Stimulated activated effector memory CD8-positive, alpha-beta T cell treated with anti-CD3 and anti-CD28 coated beads, Interleukin-12 subunit alpha, Interleukin-12 subunit beta, amount 100 ng/mL, for 72 hours (primary cell): ENCODE measurements at places on chromosomes 11 and 22.

DNA sequence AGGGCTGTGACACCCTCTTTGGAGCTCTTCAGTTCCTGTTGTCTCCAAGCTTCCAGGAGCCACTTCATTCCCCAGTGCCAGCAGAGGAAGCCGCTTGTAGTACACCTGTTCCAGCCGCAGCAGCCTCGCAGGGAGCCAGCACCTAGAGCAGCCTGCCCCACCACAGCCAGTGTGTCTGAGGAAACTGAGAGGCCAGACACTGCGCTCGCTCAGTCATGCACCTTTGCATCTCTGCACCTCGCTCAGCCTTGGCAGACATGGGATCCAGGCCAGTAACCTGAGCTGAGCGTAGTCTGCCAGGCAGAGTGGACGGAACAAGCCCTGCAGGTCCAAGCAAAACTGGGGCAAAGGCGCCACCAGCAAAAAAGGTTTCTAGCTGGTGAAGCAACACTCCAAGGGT lies 1072.1 kb downstream of the JRKL start:
- DNase-seq, result no peak

DNA sequence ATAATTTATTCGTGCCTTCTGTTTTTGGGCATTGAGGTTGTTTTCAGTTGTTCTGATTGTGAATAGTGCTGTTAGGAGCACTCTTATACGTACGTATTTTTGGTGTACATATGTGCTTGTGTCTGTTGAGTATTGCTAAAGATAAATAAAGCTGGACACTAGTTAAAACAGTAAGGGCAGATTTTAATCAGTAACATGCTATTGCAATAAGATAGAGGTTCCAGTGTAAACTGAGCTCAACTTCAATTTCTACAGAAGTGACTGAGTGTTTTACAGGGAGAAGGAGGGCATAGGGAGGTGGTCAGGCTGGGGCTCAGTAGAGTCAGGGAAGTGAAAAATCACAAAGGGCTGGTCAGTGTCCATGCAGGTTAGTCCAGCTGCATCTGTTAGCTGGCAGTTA lies 76.0 kb upstream of the PARVA start:
- no peak for DNase-seq

GRCh38 chr11:32229576-32230240 lies 138.8 kb downstream of the RCN1 start:
- no peak for DNase-seq

GRCh38 chr11:10247011-10247410 lies 47.0 kb downstream of the SBF2 start:
- DNase-seq, result no peak

DNA sequence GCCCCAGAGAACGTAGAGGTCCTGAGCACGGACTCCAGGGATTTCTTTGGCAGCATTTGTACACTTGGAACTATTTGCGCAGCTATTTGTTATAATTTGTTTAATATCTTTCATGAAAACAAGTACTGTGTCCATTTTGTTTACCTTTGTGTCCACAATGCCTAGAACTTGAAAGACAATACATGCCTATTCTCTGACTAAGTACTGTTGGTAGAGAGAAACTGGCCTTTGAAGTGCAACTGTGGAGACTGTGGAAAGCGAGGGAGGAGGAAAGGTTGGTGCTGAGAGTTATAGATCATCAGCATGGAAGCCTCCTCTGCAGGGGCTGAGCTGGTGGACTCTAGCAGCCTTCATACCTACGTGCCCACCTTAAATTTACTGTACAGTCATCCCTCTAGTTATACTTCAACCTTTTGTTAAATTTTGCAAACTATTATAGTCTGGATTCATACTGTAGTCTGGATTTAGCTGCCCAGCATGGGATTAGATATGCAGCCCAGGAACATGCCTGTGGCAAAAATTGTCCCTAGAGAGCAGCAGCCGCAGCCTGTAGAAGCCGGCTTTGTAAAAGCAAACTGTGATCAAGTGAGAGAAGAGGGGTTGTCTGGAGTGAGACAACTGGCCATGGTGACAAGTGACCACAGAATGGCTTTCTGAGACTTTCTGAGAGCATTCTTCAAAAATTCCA lies 24.2 kb upstream of the YAP1 start:
- no peak for DNase-seq

DNA sequence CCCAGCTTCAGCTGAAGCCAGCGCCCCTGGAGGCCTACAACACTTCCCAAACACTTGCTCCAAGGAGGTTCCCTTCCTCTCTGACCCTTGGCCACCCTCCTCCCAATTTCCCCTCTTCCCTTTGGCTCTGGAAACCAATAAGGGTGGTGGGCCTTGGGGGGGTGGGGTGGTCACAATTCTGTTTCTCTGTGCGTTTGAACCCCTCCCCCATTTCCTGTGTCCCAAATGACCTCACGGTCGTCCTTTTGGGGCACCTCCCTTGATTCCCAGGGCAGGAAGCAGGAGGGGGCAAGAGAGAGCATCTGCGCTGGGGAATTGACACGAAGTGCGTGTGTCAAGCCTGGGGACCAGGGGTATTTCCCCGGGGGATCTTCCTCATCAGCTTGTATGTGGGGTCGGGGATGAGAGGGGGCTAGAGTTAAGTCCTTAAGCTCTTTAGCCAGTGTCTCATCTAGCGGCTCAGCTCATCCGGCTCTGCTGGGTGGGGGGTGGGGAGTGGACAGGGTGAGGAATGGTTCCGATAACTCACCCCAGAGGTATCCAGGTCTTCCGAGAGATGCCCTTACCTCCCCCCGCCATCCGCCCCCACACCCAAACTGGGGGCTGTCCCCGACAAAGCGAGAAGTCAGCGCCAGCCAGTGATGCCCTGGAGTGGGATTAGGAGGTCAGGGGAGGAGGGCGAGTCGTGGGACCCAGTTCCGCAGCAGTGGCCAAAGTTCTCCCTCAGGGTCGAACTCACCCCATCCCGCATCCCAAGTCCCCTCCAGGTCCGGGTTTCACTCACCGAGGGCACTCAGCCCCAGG lies 587 bp downstream of the ESAM start:
- no peak for DNase-seq

DNA sequence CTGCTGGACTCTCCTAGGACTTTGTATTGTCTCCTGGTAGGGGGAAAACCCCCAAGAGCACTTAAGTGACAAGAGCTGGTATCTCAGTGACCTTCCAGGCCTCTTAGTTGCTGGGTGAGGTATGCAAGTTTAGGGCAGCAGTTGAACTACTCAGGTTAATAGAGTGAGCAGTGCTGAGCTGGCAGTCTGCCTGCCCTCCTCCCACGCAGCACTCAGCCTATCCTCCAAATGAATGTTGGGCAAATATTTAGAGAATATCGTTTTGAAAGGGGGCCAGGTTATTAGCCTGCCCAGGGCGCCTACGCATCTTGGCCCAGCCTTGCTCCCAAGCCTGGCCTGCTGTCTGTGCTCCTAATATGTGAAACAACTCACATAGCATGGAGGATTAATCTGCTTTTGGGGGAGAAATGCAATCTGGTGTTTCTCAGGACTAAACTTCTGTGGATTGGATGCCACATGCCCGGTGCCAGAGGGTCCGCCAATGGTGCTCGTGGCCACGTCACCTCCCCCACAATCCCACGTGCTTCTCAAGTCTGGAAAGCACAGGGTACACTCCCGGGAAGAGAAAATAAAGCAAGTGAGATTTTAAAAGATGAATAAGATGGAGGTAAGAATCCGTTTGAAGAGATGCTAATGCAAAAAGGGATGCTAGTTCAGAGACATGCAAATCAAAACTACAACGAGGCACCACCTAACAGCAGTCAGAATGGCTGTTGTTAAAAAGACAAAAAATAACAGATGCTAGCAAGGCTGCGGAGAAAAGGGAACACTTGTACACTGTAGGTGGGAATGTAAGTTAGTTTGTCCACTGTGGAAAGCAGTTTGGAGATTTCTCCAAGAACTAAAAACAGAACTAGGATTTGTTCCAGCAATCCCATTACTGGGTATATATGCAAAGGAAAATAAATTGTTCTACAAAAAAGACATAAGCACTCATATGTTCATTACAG lies 67.7 kb downstream of the SPON1 start:
- no peak for DNase-seq

DNA sequence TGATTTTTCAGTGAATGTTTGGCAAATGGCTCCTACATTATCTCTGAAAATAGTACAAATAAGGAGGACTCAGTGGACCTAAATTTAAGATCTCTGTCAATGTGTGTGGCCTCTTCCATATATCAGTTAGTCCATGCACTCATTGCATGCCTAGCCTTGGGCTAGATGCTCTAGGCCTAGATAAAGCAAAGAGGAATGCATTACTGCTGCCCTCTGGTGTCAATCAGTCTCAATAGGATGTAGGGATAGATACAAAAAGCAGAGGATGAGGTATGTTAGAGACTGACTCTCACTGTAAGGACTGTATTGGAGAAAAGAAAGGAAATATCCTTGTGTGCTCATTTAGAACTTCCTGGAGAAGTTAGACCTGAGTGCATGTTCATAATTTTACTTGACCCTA lies 42.0 kb downstream of the MS4A2 start:
- DNase-seq, result no peak

GRCh38 chr22:50186761-50187523 lies 1.2 kb downstream of the TRABD start:
- no peak for DNase-seq

DNA sequence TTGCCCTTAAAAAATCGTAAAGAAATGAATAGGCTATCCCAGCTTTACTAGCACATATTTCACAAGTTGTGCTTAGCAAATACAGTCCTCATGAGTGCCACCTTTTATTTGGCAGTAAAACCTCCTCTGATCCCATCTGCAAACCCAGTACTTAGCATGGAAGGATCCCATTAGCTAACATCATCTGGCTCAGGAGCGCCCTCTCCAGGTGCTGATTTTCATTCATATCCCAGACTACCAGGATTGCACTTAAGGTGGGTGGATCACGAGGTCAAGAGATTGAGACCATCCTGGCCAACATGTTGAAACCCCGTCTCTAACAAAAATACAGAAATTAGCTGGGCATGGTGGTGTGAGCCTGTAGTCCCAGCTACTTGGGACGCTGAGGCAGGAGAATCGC lies 76.1 kb upstream of the PAX6 start:
- DNase-seq, result no peak

GRCh38 chr22:40331706-40332105 lies 14.6 kb upstream of the ADSL start:
- no peak for DNase-seq

GRCh38 chr22:45628515-45628914 lies 43.1 kb upstream of the ATXN10 start:
- DNase-seq, result no peak

- peak; percentile 80 for DNase-seq
Observed at GRCh38 chr11:70191495-70192140, 11.5 kb upstream of the FADD start.

DNA sequence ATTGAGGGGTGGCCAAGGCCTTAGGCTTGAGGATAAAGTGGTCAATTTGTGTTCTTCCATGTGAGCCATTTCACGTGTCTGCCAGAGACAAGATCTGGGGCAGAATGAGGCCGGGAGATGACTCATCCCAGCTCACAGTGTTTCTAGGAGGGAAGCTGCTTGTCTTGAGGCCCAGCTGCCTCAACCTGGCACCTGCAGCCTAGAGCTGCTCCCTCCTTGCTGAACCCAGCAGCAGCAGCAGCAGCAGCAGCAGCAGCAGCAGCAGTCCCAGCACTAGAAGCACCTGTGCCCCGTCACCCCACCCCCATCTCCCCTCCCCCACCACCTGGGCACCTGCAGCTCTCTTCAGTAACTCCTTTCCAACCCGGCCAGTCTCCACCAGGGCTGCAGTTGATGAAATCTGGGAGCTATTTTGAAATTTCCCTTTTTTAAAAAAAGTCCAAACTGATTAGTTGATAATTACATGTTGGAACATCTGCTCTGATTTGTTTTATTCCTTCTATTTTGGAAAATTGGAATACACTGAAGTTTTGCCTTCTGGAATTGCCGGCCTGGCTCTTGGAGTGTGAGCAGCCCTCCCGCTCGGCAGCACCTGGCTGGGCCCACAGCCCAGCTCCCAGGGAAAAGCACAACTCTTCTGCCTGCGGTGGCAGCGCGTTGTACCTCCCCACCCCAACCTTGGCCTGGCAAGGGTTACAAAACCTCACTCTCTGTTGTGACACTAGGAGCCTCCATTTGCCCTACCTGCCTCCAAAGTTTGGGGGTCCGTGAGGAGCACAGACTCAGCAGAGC lies 143.5 kb downstream of the NXPE2 start:
- no peak for DNase-seq

DNA sequence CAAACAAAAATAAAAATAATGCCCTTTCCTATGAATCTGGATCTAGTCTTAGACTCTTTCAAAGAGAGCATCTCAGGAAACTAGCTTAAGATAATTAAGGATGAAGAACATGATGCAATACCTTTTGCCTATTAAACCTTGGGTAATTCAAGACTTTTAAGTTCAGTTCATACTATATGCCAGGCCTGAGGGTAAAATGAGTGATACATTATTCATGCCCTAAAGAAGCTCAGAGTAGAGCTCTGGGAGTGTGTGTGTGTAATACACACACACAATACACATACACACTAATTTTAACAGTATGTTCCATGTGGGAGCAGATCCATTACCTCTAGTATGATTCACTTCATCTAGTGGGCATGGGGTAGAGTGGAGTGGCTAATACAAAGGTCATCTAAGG lies 651.4 kb upstream of the CHORDC1 start:
- DNase-seq, result no peak

DNA sequence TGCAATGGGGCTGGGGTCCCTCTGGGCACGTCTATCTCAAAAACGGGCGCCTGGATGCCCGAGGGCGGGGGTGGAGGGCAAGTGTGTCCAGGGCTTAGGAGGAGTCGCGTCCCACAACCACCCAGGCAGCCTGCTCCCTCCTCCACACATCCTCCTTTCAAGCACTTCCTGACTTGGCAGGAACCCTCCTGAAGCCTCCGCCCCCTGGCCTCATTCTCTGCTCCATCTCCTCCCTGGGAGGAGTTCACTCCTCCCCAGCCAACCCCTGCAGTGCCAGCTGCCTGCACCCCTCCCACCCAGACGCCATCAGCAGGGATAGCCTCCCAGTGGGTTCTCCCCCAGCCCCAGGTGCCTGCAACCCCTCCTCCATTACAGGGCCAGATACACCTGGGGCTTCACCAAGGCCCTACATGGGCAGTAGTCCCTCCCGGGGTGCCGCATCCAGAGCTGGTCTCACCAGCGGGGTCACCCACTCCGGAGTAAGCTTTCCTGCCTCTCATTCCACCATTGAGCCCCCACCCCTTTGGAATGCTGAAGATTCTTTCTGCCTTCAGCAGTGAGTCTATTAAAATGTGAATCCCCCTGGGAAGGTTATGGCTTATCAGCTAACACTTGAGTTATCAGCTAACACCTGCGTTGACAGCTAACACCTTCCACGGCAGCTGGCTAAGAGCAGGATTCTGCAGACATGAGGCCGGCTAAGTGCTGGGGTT lies 24.4 kb downstream of the RTN4R start:
- DNase-seq, result no peak
